ENCODE measurements at places on chromosomes 12 and 14.

- DNase-seq: no peak
Observed at GRCh38 chr14:63647696-63648410, 6.2 kb upstream of the WDR89 start.

DNA sequence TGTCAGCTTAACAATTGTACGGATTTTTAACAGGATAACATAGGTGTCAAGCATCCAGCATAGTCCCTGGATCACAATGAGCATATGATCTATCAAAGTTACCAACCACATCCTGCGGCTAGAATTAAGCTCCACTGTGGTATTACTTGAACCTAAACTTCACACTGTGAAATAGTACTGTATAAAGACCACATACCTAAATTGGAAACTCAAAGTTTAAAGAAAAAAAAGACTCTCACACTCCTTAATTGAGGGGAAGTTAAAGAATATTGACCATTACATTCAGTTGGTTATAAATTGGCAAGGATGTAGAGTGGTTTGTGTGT lies 133.0 kb upstream of the PZP start:
- no peak for DNase-seq

- DNase-seq: no peak
Observed at GRCh38 chr14:74502236-74503019, 8.9 kb downstream of the ISCA2 start.

DNA sequence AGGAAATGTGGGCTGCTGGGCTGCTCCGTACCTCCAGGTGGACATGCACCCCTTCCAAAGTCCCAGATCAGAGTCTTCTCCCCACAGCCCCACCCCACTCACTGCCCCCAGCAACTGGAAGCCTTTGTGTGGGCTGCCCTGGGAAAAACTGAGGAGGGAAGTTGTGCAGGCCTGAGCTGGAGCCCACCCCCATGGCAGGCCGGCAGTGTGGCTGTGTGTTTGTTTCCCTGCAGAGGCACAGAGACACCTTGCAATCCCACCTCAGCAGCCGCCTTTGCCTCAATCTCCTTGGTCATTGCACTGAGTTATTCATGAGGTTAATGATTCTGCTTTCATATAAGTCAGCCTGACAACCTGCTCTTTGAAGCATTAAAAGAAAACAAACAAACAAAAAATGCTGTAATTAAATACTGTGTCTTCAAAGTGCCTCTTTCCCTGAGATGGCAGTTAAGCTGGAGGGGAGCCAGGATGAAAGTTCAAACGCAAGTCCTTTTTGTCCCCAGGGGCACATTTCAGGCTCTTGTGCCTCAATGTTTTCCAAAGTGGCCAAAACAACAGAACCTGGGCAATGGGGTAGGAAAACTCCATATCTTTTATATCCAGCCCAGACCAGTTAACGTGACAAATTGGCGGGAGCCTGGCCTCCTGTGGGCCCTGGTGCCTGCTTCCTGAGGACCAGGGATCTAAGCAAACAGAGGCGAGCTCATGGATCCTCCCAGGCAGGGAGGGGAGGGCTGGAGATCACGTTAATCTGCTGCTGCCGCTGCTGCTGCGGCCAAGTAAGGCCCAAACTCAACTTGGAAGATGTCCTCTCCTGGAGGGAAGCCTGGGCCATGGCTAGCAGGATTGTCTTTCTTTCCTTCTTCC lies 51.9 kb upstream of the TSPAN11 start:
- DNase-seq: no peak

GRCh38 chr14:43438056-43438455 lies 1069.0 kb downstream of the FSCB start:
- DNase-seq: no peak

- no peak for DNase-seq
Observed at GRCh38 chr12:97968641-97969197, 506.1 kb downstream of the RMST start.

GRCh38 chr12:53585448-53586125 lies 40.6 kb downstream of the ATF7 start:
- no peak for DNase-seq

DNA sequence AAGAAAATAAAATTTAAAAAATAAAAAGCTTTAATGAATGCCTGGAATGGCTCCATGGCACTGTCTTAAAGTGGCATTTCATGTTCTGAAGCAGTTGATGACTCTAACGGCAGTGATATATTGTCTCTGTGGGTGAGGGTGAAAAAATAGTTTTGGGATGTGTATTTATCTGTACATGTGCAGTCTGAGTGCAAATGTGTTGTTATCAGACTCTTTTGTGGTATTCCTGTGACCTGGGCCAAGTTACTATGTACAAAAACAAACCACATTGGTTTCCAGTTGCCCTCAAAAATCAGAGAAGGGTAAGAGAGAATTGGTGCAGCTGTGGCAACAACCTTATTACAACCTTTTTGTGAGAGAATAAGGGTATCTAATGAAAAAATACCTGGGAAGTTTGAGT lies 81.7 kb upstream of the CCDC91 start:
- no peak for DNase-seq

DNA sequence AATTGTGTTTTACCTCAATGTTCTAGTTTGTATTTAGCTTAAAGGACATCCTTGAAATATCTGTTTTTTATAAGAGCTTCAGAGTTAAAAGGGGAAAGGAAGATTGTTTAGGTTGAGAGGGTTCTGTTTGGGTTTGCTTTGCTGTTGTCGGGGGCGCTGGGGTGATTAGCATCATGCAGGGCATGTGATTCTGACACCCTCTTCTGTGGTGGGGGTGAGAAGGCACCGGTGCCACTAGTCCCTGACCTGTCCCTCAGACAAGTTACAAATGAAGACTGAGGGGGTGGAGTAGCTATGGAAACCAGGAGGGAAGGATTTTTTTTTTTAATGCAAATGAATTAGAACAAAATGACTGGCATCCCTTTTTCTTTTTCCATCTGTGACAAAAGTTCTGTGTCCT lies 291.3 kb downstream of the RPAP3 start:
- DNase-seq: no peak

DNA sequence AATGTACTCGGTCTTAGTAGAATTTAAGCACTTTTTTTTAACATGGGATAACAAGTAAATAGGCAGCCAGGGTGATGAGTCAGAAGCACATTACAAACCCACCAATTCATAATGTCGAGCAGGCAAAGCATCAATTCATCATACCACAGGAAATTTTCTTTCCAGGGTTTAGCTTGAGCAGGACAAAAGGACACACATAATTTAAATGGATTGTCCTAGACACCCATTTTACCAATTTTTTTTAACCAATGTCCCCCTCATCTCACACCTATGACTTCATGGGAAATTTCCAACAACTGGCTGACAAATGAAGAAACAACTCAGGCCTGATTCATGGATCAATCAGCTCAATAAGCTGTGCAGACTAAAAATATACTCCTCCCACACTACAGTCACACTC lies 58.8 kb upstream of the FOXG1 start:
- no peak for DNase-seq

- DNase-seq: no peak
Observed at GRCh38 chr12:132056320-132056719, 87.8 kb downstream of the DDX51 start.

DNA sequence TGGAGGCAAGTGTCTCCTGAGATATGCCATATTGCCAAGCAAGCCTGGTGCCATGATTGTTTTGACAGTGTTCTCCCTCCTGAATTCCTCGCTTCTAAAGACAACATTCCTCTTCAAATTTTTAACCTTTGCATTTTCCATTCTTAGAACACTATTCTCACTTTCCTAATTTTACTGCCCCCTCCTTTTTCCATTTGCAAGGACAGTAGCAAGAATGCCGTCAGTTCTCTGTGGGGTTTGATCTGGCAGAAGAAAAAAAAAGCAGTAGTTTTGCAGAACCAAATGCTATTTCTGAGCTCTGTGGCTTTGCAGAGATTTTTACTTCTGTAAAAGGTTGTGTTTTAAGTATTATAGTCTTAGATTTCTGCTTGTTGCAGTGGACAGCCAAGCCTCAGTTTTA lies 295.2 kb downstream of the NUAK1 start:
- no peak for DNase-seq

- no peak for DNase-seq
Observed at GRCh38 chr14:70808416-70809224, 693 bp downstream of the MAP3K9 start.

- no peak for DNase-seq
Observed at GRCh38 chr12:80617733-80618132, 89.7 kb upstream of the MYF6 start.

- no peak for DNase-seq
Observed at GRCh38 chr12:113239288-113239771, 18.1 kb downstream of the TPCN1 start.

GRCh38 chr14:67666750-67667449 lies 7.5 kb downstream of the VTI1B start:
- no peak for DNase-seq

DNA sequence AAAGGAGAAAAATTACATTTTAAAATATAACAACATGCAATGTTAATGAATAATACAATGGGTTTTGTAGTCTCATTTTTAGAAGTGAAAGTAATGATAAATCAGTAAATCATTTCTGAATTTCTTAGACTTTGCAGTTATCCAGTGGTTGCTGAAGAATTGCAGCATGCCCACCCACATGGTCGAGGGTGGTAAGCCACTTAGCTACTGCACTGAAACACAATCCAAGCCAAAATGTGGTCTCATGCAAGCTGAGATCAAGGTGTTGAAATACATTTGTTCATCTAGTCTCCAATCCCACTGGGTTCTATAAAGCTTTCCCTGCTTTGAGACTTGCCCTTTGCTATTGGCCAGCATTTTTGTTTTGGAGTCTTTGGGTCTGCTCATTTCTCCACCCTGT lies 247.9 kb downstream of the NELL2 start:
- no peak for DNase-seq

DNA sequence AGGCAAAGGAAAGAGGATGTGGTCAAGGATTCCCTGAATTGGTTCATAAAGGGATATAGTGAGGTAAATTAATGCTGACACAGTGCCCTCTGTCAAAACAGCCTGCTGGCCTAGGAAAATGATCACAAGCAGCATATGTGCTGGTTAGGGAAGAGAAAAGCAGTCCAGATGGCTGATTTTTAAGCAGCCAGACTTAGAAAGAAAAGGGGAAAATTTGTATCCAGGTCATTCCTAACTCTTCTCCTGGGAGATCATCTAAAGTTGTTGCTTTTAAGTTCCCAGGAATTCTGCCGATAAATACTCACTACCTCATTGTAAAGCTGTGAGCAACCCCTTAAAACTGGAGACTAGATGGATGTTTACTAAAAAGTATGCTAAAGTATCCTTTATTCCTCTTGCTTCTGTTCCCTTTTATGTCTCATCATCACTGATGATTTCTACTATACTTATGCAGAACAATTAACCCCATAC lies 46.4 kb upstream of the CNOT2 start:
- peak; percentile 11 for DNase-seq

DNA sequence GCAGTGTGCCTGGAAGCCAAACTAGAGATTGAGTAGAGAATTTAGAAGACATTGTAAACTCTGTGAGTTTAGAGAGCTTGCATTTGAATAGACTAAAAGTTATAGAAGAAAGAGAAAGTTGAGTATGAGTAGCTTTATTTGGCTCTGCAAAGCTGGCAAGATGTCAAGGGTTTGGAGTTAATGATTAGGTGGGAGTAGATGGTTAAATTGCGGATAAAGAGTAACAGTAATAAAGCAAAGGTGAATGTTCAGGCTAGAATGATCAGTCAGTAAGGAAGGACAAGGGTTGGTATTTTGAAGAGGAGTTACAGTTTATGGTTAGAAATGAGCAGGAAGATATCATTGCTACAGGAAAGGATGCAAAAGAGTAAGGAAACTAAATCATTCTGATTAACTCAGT lies 5.2 kb downstream of the PPM1A start:
- DNase-seq: no peak

- DNase-seq: peak; percentile 7
Observed at GRCh38 chr12:132653567-132654290, 33.4 kb downstream of the POLE start.

DNA sequence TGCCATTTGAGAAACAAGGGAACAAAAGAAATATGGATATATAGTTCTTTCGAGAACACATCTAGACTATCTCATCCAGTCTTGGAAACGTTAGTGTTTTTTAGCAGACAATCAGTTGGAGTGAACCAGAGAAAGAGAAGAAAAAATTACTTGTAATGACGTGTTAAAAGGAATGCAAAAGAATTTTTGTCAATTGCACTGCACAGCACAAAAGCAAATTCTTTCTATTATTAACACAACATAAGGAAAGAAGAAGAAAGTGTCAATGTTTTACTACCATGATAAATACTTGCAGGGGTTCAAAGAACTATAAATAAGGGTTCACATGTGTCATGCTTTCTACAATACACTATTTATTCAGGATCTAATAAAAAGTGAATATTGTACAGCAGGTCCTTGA lies 27.5 kb upstream of the GSG1 start:
- no peak for DNase-seq

- DNase-seq: peak; percentile 7
Observed at GRCh38 chr12:90854136-90854689, 100.8 kb downstream of the CCER1 start.

GRCh38 chr12:105107171-105107493 lies 399 bp upstream of the WASHC4 start:
- no peak for DNase-seq

GRCh38 chr12:6771509-6772330 lies 600 bp upstream of the LAG3 start:
- DNase-seq: no peak

- DNase-seq: no peak
Observed at GRCh38 chr12:76569685-76570604, 10.4 kb upstream of the OSBPL8 start.

GRCh38 chr12:28223025-28223554 lies 32.8 kb downstream of the CCDC91 start:
- DNase-seq: no peak

DNA sequence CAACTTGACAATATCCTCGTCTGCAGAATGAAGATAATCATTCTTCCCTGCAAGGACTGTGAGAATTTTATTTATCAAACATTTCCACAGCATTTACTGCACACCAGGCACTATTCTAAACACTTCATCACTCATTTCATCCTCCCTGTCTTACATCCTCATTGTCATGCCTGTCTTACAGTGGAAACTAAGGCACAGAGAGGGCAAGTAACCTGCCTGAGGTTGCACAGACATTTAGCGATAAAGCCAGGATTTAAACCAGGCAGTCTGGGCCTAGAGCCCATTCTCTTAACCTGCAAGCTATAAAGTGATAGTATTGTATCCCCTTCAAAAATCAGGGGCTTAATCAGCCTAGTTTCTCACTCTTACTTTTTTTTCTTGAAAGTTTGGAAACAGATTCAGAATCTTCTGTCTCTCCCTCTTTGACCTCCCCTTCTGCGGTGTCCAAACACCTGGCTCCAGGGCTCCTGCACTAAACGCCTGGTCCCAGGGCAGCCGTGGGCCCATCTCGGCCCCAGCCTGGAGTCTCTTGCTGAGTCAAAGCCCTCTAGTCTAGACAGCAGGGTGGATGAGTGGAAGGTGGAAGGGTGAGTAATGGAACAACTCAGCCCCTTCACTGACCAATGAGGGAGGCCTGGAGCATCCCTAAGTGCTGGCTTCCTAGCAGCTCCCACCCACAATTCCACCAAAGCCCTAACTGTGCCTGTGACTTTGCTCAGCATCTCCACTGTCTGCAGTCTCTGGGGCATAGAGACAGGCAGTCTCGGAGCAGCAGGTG lies 12.5 kb downstream of the ISM2 start:
- DNase-seq: no peak

GRCh38 chr12:121296618-121297434 lies at the start of gene CAMKK2:
TSS of gene CAMKK2 (minus strand) at chr12:121296709. CDS start at chr12:121274526, 22,183 bp downstream.
- DNase-seq: peak; percentile 38
